ENCODE measurements at places on chromosomes 2 and 18. TPM values are rescaled to one million over a fixed set of nuclear protein-coding genes. Genes with fewer than 3 reads are reported as not detected.

DNA sequence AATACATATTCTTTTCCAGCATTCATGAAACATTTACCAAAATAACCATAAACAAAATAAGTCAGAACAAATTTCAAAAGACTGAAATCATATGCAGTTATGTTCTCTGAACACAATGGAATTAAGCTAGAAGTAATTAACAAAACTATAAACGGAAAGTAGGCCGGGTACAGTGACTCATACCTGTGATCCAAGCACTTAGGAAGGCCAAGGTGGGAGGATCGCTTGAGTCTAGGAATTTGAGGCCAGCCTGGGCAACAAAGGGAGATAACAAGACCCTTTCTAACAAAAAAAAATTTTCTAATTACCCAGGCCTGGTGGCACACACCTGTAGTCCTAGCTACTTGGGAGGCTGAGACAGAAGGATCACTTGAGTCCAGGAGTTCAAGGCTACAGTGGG, 14.9 kb downstream of the ATAD2B start:
- peak overlapping the region; percentile 31 for H3K27ac ChIP-seq
- no peaks in the 10 kb centered on the region for H3K36me3 ChIP-seq
- H3K4me1 ChIP-seq = peaks cover 40% of the 10 kb centered on the region
- no peak for DNase-seq
- no peaks in the 10 kb centered on the region for H3K27me3 ChIP-seq

The SPTBN1 gene
- 465 TPM for total RNA-seq

The HOXD11 gene
- total RNA-seq = not detected

The PLGLB2 gene
- 0.45 TPM for total RNA-seq

GRCh38 chr2:56666777-56667176, 483.0 kb downstream of the CCDC85A start:
- DNase-seq = no peak
- H3K36me3 ChIP-seq = no peaks in the 10 kb centered on the region
- H3K4me3 ChIP-seq = no peak overlapping the region
- no peaks in the 10 kb centered on the region for H3K27me3 ChIP-seq
- H3K4me1 ChIP-seq = no peaks in the 10 kb centered on the region

- no peaks in the 10 kb centered on the region for H3K4me1 ChIP-seq
- no peak overlapping the region for H3K4me3 ChIP-seq
- H3K36me3 ChIP-seq = no peaks in the 10 kb centered on the region
- no peak overlapping the region for H3K27ac ChIP-seq
Observed at GRCh38 chr2:5938566-5938896, 246.3 kb downstream of the SOX11 start.

DNA sequence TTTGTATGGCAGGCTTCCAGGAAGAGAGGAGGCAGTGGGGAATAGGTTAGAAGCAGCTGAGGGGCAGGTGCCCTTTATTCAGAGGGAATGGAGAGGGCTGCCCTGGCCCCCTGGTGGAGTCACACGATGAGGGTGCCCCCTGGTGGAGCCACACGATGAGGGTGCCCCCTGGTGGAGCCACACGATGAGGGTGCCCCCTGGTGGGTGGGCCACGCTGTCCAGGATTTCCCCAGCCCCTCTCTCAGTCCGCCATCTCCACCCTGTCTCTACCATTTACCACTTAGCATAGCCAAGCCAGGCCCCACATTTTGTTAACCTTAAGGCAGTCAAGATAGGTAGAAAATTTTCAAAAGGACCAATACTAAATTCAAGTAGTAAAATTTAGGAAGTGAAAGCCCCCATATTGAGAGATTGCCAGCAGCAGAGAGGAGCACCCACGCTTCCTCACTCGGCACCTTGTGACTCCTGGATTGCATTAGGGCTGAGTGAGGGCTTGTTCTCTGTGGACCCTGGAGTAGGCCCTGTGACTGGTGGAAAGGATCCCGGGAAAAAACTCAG, 10.4 kb upstream of the FAM228A start:
- DNase-seq = no peak
- no peaks in the 10 kb centered on the region for H3K36me3 ChIP-seq
- no peak overlapping the region for H3K27ac ChIP-seq
- no peaks in the 10 kb centered on the region for H3K27me3 ChIP-seq
- H3K4me1 ChIP-seq = no peaks in the 10 kb centered on the region
- no peak overlapping the region for H3K4me3 ChIP-seq

The CCBE1 gene
- total RNA-seq = 2.5 TPM

DNA sequence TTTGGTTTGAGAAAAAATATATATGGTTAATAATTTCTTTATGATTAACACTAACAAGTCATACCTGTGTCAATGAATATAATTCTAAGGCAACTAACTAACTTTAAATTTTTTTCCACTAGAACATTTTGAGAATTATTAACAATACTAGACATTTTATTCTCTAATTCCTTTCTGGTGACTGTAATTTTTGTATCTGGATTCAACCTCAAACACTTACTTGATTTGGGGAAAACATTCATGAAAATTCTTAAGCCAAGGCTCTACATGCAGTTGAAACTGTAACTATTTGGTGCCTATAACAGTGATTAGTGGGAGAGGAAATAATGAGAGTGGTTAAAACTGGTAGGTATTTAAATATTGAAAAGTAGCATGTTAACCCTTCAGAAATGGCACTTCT, 546.5 kb upstream of the KLHL29 start:
- DNase-seq = no peak
- H3K27me3 ChIP-seq = no peaks in the 10 kb centered on the region
- H3K36me3 ChIP-seq = no peaks in the 10 kb centered on the region
- no peak overlapping the region for H3K4me3 ChIP-seq
- H3K4me1 ChIP-seq = no peaks in the 10 kb centered on the region
- H3K27ac ChIP-seq = no peak overlapping the region

The MAP2 gene
- 37.0 TPM for total RNA-seq

The SLC9A2 gene
- total RNA-seq = 0.17 TPM

DNA sequence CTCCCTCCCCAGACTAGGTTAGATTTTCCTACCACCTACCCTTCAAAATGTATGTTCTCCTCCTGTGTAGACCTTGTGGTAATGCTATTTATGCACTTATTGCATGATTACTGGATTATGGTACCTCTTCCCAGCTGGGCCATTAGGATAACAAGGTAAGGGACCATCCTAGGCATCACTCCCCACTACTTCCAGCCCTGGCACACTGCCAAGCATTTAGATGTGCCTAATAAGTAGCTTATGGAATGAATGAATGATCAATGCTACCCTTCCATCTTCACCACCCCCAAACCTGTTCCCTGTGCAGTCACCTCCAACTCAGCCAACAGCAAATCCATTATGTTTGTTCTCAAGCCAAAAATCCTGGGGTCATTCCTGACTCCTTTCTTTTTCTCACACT, 93.4 kb downstream of the C1QL2 start:
- no peaks in the 10 kb centered on the region for H3K4me1 ChIP-seq
- H3K27ac ChIP-seq = no peak overlapping the region
- no peaks in the 10 kb centered on the region for H3K36me3 ChIP-seq
- DNase-seq = no peak
- H3K27me3 ChIP-seq = peaks cover 8% of the 10 kb centered on the region

DNA sequence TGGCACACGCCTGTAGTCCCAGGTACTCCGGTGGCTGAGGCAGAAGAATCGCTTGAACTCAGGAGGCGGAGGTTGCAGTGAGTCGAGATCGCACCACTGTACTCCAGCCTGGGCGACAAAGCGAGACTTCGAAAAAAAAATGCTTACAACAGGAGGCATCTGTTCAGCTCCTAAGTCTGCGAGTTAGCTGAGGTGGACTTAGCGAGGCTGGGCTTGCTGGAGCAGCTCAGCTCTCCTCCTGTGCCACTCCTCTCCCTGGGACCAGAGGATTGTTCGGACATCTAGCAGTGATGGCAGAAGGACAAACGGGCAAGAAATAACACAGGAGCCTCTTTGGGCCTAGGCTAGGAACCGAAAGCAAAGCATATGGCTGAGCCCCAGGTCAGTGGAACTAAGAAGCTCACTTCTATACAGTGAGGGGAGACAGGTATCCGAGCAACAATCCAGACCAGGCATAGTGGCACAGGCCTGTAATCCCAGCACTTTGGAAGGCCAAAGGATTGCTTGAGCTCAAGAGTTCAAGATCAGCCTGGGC, 260.1 kb downstream of the GLI2 start:
- no peak overlapping the region for H3K4me3 ChIP-seq
- DNase-seq = peak; percentile 57
- peaks cover 11% of the 10 kb centered on the region for H3K36me3 ChIP-seq
- no peaks in the 10 kb centered on the region for H3K4me1 ChIP-seq

Measured in esophagus muscularis mucosa (tissue), 4 donors.